ENCODE measurements at places on chromosomes 2 and 18.

DNA sequence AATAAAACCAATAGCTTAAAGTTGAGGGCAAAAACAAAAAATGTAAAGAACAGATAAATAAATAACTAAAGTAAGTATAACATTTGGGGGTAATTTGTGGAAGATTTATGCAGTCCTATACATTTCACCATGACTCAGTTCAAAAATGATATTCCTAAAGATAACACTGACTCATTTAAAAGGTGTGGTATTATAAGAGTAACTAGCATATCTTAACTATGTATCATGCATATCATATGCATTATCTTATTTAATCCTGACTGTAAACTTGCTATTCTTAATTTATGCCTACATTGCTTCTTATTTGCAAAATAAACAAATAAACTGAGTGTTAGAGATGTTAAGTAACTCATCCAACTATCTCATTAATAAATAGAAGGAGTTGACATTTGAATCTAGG is 726.5 kb upstream of the PKDCC start:
- no peak for DNase-seq

DNA sequence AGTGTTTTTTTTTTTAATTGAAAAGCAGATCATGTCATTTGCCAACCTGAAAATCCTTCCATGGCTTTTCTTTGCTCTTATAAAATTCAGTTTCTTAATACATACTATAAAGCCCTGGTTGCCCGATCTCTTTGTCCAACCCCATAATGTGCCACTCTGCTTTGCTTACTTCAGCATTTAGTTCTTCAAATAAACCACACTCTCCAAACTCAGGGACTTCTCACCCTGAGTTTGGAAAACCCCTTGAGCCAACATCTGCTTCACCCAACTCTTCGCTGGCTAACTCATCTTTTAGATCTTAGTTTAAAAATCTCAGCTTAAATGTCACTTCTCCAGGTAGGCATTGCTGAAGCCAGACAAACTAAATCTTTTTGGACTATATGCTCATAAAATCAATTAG is 1.3 kb upstream of the STAT1 start:
- peak; percentile 42 for DNase-seq

DNA sequence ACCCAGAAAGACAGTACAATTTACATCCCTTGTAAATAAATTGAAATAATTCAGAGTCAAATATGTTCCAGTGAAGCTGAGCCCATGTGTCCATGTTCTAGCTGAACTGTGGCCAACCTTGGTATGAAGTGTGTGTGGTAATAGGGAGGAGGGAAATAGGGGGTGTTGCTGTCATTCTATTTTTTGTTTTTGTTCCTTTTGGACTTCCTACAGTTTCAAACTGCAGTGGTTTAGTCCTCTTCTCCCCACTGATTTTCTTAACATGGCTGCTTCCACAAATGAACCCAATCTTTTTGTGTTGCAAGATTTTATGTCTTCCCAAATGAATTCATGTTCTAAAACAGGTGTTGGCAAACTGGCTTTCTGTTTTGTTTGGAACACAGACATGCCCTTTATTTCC is 156.9 kb downstream of the CCBE1 start:
- DNase-seq = no peak

DNA sequence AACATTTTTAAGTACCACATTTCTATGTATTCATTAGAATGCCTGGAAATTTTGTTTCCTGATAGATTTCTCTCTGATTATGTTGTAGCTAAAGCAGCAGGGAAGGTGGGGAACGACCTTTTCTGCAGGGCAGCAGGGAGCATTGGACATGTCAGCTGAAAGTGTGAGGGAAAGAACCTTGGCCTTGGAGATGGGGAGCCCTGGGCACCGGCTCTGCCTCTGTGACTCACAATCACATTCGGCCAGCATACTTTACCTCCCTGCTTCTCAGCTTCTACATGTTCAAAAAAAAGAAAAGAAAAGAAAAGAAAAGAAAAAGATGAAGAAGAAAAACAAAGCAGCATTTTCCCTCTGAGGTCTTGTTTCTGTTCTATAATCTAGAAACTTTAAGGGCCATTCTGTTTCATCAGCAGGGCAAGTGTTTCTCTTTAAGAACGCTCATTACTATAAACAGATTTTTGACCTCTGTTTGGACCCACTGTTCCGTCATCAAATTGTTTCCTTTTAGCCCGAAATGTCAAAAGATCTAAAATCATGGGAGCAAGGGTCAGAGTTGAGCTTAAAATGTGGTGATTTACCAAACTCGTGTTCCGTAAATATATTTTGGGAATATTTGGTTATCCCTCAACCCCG is 27.9 kb downstream of the SETBP1 start:
- no peak for DNase-seq

DNA sequence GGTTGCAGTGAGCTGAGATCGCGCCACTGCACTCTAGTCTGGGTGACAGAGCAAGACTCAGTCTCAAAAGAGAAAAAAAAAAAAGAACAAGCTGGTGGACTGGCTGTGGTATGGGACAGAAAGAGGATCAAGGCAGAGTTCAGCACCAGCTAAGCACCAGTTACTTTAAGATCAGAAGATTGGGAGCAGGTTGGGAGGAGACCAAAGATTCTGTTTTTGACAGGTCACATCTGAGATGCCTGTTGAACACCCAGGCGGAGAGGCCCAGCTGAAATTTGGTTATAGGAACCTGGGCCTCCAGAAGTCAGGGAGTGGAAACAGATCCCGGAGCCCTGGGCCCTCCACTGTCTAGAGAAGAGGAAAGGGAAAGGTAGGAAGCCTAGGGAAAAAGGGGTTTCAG is 53.2 kb upstream of the POMC start:
- DNase-seq = no peak

DNA sequence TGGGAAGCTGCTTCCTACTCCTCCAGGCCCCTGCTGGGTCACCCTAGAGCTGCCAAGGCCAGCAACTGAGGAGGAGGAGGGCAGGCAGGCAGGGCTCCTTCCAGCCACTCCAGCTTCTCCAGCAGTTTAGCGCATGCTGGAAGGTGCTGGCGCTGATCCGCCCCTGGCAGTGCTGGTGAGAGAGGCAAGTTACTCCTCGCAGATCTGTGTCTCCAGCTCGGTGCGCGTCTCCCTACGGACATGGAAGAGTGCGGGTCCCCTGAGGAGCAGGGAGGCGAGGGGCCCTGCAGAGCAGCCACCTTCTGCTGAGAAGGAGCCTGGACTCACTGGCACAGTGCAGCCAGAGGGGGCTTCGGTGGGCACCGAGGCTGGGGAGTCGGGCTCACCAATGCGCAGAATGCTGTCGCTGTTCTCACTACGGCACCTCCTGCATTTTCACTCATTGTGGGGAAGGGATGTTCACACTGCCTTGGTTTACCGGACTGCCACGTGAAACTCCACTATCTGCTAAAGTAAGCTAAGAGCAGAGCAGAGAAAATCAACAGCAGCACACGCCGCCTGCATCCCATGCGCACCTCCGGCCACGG is 206.0 kb downstream of the HDAC4 start:
- no peak for DNase-seq

GRCh38 chr2:172693037-172693436 is 42.6 kb upstream of the RAPGEF4 start:
- no peak for DNase-seq

DNA sequence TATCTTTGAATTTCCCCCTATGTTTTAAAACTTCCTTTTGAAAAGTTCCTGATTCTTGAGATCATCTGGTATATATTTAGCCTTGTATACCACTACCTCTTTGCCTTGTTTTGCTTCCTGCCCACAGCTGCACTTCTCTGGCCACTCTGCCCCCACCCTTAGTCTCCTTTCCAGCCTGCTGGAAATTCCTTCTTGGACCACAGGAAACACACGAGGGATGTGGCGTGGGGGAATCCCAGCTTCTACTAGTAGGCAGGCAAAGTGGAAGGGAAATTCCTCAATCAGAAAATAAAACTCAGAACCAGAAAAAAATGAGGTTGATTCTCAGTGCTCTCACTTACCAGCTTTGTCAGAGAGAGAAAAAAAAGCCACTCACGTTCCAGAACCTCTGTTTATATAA is 13.4 kb downstream of the IL18RAP start:
- peak; percentile 22 for DNase-seq

- DNase-seq = no peak
These were observed 205.7 kb upstream of the ZSWIM2 start for GRCh38 chr2:187054501-187055319.

GRCh38 chr18:12589448-12589847 is 68.5 kb downstream of the SPIRE1 start:
- DNase-seq = no peak

DNA sequence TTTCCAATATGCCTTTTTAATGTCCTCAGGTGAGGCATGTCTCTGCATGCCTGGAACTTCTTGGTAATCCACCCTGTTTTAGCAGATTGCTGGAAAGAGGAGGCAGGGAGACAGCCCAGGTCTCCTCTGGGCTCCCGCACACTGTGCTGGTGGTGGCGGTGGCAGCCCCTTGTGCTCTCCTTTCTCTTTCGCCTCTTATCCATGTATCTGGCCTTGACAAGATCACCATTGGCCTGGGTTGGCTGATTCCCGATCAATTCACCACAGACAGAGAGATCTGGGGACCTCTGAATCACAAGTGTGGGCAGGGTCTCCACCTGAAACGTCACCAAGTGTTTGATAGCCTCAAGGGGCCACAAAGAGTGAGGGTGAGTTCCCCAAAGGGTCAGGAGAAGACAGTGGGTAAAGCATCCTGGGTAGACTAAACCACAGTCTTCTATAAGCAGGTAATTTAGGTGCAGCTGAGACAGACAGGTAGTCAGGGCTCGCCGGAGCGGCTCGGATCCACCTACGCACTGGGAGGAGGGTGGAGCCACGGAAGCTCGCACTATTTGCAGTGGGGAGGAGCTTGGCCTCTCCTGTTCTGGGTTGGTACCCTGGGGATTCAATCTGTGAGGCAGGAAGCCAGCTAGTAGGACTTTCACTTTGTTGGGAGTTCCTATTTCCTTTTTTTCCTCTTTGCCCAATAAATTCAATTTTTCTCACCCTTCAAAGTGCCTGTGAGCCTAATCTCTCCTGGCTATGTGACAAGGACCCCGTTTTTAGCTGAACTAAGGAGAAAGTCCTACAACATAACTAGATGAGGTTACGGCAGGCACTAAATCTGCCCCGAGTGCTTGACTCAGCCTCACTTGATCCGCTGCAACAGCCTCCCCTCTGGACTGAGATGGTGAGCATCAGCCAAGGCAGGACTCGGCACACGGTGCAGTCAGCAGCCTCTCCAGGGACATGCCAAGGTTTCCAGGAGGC is 57.6 kb downstream of the SLC4A3 start:
- DNase-seq = peak; percentile 8

GRCh38 chr2:207828361-207829057 is 58.8 kb upstream of the FZD5 start:
- no peak for DNase-seq

GRCh38 chr2:46854260-46854659 is 61.3 kb downstream of the MCFD2 start:
- no peak for DNase-seq

DNA sequence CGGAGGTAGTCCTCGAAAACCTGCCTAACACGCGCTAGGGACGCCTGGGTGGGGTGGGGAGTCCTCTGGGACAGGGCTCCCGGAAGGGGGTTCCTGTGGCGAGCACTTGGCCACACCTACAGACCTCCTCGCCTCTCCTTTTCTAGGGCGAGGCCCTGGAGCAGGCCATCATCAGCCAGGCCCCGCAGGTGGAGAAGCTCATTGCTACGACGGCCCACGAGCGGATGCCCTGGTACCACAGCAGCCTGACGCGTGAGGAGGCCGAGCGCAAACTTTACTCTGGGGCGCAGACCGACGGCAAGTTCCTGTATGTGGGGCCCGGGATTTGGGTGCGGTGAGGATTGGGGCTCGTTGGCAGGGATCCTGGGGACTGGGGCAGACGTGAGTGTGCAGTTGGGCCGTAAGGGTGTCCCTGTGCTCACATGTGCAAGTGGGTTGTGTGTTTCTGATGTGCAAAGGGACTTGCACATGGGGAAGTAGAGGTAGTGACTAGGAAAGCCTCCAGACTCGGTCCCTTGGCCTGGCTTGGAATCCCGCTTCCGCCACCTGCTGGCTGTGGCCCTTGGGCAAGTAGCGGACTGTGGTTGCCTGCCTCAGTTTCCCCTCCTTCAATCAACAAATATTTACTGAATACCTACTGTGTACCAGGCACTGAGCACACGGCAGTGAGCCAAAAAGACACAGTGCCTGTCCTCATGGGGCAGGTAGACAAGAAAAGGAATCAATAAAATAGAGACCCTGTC is 11.7 kb downstream of the ZAP70 start:
- no peak for DNase-seq

GRCh38 chr2:185757356-185757755 is 18.8 kb downstream of the FSIP2 start:
- no peak for DNase-seq

DNA sequence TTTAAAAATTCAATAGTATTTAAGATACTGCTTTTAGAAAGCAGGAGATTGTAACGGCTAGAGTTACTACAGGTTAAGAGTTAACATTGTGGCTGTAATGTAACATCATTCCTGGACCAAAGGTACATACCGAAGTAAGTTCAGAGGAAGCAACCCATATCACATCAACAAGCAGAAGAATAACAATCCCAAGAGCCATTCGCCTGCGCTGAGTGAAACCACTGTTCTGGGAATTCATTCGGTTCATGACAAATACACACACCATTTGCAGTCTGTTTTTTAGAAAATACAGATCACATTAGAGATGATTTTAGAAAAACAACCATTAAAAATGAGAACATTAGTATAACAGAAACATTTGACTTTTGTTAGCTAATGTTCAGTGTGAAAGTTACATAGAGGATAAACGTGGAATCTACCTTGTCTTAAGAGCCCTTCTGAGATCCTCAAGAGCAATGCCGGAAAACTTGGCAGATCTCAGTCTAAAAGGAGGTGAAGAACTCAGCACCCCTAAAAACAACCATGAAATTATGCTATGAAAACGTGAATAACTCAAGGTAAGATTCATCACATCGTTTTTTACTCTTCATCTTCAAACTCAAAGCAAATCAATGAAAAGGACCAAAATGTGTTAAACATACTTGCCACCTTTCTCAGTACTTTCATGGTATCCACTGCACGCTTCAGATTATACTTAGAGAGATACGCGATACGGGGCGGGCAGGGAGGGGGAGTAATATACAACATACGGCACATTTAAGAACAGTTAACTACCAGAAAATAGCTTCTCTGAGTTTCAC is 1.2 kb downstream of the SLC35F5 start:
- DNase-seq = no peak

GRCh38 chr2:204722207-204722606 is 176.9 kb downstream of the PARD3B start:
- DNase-seq = no peak
